ENCODE measurements at places on chromosomes 1 and 21.

DNA sequence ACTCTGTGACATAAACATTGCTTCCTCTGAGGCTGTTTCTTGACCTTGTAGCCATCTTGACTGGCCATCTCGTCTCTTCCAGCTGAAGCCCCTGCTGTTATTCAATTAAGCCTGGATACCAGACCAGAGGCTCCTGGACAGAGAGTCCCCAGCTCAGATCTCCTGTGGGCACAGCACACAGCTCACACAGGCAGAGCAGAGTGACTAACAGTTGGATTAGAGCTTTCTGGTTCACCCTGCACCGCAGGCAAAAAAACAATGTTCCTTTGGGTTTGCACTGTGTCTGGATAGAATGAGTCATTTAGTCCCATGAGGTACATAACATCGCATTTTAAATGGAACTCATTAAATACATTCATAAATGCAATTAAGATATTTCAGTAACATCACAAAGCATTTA lies 33.4 kb upstream of the USH2A start:
- peak; percentile 67 for DNase-seq

- no peak for DNase-seq
These were observed 16.2 kb downstream of the KCTD3 start for GRCh38 chr1:215583185-215583749.

DNA sequence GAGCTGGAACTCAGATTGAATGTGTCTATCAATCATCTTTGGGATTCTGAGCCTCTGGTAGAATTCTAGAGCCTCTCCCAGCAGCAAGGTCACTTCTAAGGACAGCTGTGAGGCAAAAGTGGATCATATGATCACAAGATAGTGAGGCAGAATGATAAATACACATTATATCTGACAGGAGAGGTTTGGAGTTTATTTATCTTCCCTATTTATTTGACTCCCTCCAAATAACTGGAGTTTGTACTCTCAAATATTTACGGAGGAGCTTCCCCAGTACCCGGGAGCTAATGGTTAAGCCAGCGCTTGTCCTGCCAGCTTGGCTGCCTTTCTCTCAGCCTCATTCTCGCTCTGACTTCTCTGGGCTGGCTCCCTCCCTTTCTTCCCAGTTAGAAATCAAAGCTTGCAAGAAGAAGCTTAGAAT lies 2.3 kb downstream of the HMGCS2 start:
- no peak for DNase-seq

DNA sequence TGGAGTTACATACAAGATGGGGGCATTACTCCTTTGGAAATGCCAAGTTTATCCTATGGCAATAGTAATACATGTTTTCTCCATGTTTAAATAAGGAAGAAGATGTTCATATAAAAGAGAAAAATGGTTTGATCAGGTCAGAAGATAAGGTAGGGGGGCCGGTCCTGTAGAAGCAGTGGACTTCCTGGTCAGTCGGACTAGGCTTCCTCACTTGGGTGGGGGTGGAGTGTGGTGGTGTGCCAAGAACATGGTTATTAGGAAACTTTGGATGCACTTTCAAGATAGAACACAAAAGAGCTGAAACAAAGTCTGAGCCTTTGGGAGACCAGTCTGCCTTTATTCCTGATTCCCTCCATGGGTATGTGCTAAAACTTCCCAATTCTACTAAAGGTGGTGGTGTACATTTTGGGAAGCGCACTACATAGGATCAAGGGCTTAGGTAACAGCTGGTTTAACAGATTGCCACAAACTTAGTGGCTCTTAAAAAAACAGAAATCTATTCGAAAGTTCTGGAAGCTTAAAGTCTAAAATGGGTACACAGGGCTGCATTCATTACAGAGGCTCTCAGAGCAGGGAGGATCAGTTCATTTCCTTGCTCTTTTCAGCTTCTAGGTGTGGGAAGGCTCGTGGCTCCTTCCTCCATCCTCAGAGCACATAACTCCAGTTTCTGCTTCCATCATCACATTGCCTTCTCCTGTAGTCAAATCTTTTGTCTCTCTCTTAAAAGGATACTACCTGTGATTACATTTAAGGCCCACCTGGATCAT lies 64.6 kb downstream of the KDM1A start:
- DNase-seq: peak; percentile 53

- no peak for DNase-seq
These were observed 1397.8 kb downstream of the NCAM2 start for GRCh38 chr21:22395965-22396364.

GRCh38 chr1:233442026-233442780 lies 114.7 kb downstream of the MAP3K21 start:
- no peak for DNase-seq

DNA sequence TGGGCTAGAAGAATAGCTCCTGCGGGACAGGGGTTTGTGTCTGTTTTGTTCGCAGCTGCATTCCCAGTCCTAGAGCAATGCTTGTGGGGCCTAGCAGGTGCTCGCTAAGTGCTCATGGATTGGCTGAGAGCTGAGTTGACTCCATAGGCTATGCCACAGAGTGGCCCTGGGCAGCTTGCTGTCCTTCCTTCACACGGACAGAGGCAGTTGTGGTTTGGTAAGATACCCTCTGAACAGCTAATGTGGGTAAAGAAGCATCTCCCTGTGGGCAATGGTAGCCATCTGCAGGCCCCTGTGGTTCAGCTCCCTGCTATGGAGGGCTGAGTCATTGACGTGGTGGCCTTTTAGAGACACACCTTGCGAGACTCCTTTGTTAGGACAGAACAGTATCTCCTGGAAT lies 23.5 kb upstream of the LBR start:
- no peak for DNase-seq

GRCh38 chr21:42592156-42592820 lies 61.1 kb upstream of the PDE9A start:
- DNase-seq: no peak
